ENCODE measurements at places on chromosomes 12 and 14.

DNA sequence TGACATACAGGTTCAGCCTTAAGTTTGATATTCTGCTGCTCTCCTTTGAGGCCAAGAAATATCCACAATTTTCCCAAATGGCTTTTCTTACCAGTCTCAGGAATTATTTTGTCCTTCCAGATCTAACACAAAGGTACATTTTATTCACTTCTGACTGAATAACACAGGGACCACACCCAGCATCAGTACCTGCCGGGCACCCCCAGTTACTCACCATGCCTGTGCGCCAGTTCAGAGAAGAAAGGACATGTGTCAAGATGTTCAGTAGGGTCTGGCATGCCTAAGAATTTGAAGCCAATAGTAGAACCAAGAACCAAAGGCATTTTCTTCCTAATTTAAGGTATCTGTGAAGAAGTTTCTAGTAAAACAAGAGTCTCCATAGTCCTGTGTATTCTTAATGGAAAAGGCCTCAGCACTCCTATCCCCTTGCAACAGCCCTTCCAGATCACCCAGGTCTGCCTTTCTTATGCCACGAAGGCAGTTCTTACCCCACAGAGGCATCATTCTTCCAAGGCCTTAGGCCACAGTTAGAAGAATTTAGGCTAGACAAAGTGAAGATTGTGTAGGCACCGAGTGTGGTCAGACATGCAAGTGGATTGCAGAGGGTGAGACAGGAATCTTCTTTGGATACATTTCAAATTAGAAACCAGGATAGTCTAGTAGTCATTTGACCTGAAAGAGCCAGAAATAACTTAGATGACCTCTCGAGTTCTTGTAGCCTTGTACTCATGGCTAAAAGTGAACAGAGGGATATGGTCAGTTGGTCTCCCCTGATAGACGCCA lies 140.1 kb upstream of the HIF1A start:
- no peak for DNase-seq

GRCh38 chr12:101939856-101940265 lies 62.5 kb downstream of the DRAM1 start:
- peak; percentile 59 for DNase-seq

GRCh38 chr12:108865169-108865568 lies 7.8 kb upstream of the SSH1 start:
- no peak for DNase-seq

GRCh38 chr14:72892879-72893635 lies 844 bp downstream of the DPF3 start:
- DNase-seq = no peak

DNA sequence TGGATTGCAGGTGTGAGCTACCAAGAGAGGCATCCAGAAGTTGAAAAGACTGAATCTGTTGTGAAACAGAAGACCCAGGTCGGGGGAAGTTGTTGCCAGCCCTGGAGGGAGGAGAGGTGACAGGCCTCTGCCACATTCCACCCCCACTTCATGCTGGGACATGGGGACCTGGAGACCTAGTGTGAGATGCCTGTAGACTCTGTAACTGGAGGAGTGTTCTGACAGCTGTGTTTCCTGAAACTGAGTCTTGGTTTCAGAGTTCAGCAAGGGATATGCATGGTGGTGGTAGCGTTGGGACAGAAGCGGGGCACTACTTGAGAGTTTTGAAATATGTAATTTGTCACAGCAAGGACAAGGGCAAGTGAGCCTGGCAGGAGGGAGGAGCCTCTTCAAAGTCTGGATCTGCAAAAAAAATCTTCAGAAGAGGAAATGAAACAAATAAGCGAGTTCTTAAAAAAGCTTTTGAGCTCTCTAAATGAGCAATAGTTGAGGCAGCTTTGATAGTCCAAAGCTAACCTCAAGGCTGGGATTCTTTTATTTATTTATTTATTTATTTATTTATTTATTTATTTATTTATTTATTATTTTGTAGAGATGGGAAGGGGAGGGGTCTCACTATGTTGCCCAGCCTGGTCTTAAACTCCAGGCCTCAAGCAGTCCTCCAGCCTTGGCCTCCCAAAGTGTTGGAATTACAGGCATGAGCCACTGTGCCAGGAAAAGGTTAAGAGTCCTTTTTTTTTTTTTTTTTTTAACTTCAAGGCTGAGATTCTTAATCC lies 58.9 kb upstream of the EEA1 start:
- no peak for DNase-seq

- no peak for DNase-seq
These were observed 319.7 kb downstream of the MED13L start for GRCh38 chr12:115957686-115958290.

DNA sequence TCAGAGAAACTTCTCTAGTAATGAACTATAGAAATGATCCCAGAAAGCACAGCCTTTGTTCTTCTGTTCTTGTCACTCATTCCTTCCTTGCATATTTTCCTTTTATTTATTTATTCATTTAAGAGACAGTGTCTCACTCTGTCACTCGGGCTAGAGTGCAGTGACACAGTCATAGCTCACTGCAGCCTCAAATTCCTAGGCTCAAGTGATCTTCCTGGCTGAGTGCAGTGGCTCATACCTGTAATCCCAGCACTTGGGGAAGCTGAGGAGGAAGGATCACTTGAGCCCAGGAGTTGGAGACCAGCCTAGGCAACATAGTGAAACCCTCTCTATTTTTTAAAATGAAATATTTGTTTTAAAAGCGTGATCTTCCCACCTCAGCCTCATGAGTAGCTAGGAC lies 11.5 kb downstream of the TECPR2 start:
- no peak for DNase-seq

GRCh38 chr14:72155379-72155993 lies 223.3 kb downstream of the RGS6 start:
- no peak for DNase-seq

- DNase-seq = no peak
These were observed 38.1 kb upstream of the IL22 start for GRCh38 chr12:68291396-68292036.

- DNase-seq = no peak
These were observed 2.1 kb downstream of the DDN start for GRCh38 chr12:48996794-48997718.

DNA sequence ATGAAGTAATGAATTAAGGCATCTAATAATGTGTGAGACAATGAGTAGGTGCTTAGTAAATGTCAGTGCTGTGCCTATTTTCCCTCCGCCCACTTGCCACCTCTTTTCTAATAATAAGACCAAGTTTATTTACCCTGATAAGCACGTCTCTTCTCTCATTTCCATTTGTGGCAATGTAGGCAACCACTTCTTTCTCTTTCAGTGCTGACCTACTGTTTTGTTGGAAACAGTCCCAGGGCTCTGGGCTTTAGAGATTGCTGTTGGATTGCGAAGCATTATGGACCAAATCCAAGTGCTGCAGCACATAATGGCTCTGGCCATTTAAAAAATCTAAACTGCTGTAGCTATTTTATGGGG lies 141.3 kb upstream of the PLEKHG7 start:
- DNase-seq = peak; percentile 69

- DNase-seq = peak; percentile 67
These were observed 76.7 kb upstream of the RGS6 start for GRCh38 chr14:71855399-71856036.

DNA sequence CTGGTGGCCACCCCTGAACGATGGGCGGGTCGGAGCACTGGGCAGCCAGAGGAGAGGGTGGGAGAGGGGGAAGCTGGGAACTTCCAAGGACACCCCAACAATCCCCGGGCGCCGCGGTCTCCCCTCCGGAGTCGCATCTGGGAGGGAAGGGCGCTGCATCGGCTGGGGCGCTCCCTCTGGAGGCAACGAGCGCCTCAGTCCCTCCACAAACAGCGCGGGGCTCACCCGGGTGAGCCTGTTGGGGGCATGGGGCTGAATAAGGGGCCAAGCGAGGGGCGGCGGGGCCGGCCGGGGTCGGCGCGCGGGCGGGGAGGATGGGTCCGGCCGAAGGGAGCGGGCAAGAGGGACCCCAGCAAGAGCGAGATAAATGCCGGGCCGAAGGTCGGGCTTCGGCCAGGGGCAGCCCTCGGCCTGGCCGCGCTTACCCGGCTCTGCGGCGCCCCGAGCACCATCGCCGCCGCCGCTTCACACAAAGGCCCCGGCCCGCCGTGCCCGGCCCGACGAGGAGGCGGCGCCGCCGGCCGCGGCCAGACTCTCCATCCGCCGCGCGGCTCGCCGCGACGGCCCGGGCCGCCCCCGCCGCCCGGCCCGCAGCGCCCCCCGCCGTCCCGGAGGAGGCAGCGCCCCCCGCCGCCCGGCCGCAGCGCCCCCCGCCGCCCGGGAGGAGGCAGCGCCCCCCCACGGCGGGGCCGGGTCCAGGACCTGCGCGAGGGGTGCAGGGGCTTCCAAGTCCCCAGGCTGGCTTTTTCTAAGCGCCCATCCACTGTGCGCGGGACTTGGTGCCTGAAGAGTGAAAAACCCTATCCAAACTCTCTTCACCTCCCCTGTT lies at the start of gene ZBTB39:
TSS of gene ZBTB39 (minus strand) at position 567 of the 829 bp plus-strand sequence. CDS start 1,629 bp downstream, outside the sequence.
- DNase-seq = no peak

GRCh38 chr14:102225386-102225785 lies 79.6 kb downstream of the MOK start:
- no peak for DNase-seq

- DNase-seq = no peak
These were observed 337.1 kb downstream of the TMEM121 start for GRCh38 chr14:105863296-105864108.

Measured in LNCaP clone FGC (cell line).